ENCODE measurements at places on chromosomes 16 and 17.

DNA sequence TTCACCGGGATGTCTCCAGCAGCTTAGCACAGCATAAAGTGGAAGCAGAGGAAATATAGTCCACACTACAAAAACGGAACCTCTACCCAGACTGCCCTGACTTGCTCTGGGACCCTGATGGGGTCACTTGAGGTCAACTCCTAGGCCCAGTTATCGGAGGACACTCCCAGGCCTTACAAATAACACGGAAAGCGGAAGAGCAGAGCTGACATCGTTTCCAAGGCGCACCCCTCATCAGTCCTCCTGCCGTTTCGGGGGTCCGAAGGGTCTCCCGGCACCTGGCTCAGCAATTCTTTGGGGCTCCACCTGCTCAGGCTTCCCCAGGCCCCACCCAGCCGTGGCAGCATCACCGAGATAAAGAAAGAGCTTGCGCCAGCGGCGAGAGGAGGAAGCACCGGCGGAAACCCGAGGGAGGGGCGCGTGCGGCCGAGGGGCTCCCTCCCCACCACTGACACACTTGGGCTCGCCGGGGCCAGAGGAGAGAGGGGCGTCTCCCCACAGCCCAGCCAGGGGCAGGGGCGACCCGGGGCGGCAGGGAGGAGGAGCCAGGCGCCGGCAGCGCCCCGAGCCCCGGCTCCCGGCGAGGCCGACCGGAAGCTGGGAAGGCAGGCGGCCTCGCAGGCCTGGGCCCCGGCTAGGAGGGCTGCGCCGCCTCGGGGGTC lies 727 bp downstream of the CORO7 start:
- no peak for DNase-seq

DNA sequence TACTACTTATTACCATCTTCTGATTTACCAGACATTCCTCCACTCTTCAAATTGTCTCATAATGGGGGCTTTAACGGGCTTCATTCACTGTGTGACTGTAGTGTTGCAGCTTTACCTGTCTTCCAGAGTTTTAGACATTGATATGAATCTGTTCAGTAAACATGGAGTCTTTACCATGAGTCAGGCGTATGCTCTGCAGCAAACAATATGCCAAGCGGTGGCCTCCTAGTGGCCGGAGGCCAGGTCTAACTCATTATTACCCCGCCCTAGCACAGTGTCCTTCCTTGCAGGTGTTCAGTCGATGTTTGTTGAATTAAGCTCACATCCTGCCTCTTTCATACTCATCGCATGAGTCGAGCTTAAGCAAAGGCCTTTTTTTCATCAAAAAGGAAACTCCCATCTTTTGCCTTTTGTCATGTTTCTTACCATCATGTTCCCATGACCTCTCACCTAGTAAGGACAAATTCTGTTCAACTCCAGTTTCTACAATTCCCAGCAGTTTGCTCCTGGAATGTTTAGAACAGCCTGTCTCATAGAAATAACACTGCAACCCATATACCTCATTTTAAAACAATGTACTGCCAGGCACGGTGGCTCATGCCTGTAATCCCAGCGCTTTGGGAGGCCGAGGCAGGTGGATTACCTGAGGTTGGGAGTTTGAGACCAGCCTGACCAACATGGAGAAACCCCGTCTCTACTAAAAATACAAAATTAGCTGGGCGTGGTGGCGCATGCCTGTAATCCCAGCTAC lies 39.4 kb downstream of the TUBD1 start:
- no peak for DNase-seq

DNA sequence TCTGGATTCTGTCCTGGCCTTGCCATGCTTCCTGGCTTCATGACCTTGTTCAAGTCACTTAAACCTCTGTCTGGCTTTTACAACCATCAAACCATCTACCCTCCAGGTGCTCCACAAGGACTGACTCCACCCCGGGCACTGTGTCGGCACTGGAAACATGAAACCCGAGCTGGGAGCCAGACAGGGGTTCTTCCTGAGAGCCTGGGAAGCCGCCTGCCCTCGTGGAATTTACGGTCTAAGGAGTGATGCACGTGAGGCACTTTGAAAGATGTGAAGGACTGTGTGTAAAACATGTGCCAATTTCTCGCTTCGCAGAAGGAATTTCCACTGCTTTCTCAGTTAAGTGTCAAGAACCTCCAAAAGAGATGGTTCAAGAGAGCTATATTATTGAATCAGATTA lies 11.6 kb downstream of the CDK5R1 start:
- no peak for DNase-seq

DNA sequence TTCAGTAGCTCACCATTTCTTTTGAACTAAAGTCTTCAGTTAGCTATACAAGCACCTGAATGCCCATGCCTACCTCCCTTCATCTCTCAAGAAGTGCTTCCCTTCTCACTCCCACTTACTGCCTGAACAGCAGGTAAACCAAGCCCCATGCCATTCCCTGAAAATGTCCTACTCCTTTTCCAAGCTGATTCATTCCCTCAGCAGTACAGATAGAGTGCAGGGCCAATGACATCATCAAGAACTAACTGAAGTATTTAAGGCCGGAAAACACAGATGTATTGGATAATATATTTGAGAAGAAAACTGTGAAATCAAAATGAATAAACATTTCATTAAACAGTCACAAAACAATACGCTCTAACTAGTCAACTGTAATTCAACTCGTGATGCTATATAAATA lies 478.8 kb upstream of the CDH11 start:
- DNase-seq, result no peak

DNA sequence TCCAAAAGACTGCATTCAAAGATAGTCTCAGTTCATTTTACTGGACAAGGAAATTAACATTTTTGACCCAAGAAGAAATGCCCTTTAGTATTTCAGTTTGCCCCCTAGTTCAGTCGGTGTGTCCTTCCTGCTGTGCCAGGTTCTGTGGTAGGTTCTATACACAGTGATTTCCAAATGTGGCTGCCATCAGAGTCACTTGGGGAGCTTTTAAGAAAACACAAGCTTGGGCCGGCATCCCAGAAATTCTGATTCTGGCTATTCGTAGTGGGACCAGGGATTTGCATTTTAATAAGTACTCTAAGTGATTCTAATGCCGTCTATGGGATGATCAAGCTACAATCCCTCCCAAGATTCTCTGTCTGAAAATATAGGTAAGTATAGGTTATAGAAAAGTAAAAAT lies 10.2 kb downstream of the RSPRY1 start:
- no peak for DNase-seq

GRCh38 chr16:59573528-59574271 lies 839.6 kb upstream of the GOT2 start:
- no peak for DNase-seq

GRCh38 chr17:16442594-16443510 lies 27.5 kb downstream of the TRPV2 start:
- DNase-seq, result no peak

GRCh38 chr17:82808006-82808405 lies 31.8 kb downstream of the ZNF750 start:
- DNase-seq, result no peak

DNA sequence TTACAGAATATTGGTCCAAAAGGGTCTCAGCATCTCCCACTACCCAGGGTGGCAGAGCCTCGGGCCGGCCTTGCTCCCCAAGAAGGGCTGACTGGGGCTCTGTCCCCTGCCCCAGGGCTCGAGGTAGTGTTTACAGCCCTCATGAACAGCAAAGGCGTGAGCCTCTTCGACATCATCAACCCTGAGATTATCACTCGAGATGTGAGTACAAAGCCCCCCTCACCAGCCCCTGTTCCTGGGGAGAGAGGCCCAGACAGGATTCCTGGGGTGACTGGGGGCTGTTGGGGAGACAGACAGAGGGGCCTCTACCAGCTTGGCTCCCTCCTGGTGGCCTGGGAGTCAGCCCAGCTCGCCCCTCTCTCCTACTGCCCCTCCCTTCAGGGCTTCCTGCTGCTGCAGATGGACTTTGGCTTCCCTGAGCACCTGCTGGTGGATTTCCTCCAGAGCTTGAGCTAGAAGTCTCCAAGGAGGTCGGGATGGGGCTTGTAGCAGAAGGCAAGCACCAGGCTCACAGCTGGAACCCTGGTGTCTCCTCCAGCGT lies 6.1 kb upstream of the NLRC5 start:
- no peak for DNase-seq

- no peak for DNase-seq
Observed at GRCh38 chr16:49766225-49766624, 89.7 kb downstream of the ZNF423 start.

DNA sequence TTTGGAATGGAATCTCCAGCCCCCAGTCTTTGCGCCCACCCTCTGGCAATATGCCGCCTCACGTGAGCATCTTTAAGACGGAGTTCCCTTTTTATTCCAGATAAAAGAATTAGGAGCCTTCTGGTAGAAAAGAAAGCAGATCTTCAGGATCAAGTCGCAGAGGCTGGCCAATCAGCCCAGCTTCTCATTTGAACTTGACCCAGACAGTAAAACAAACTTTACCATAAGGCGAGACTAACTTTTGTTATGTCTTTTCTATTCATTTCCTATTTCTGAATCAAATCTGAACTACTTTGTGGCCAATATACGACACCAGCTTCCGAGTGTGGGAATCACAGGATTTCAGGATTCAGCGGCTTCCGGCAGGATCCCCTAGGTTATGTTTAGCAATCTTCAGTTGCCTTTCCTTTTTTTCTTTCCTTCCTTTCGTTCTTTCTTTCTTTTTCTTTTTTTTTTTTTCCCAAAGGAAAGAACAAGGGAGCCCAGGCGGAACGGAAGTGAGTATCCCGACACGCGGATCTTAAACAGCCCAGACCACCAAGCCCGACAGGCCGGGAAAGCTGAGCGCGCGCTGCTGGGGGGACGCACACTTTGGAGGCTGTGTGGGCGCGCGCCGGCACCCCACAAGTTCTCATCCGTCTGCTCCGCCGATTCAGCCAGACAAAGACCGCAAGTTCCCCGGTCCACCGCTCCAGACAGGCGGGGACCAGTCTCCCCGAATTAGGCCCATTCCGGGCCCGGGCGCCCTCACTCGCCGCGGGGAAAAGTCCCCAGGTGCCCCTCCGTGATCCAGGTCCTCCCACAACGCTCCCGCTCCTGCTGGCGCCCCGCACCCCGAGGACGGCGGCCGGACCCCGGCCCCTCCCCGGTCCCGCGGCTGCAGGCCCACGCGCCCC lies 633 bp downstream of the TBC1D16 start:
- DNase-seq, result no peak

DNA sequence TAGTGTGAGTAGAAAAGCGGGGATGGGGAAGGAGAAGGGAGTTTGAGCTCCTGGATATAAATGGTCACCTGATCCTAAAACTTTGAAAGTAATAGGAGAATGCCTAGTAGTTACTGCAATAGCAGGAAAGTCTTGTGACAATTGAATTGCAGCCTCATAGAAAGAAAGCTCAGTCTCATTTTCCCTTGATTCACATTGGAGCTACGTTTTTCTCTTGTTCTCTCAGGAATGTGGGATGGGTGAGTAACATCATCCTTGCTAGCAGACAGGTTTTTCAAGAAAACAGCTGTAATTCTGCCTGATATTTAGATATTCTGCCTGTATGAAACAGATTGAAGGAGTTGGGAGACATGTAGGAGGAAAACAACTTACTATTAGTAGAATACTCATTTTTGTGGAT lies 25.3 kb downstream of the SF3B3 start:
- DNase-seq, result no peak

GRCh38 chr16:54022362-54022761 lies 264.2 kb downstream of the IRX3 start:
- no peak for DNase-seq

DNA sequence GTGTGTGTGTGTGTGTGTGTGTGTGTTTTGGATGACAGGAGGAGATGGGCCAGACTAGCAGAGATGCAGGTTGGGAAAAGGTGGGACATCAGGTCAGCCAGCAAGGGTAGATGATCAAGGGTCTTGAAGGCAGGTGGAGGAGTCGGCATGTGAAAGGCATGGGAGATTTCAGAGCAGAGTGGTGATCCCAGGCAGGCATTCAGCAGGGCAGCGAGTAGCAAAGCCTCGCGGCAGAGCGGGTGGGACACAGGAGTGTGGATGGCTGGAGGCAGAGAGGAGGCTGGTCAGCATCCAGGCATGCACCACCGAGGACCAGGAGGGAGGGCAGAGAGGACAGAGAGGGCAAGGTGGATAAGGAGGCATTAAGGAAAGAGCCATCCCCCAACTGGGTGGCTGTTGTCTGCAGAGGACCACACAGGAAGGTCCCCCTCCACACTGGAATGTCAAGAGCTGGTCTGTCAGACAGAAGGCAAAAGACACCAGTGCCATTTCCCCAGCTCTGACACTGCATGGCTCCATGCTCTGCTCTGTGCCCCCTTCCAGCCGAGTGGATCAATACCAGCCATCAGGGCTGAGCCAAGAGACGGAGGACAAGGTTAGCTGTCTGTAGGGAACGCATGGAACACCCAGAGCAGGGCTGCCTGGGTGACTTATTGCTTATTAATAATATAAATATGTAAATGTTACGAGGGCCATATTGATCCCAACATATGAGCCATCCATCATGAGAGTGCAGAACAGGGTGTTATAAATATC lies 74.8 kb upstream of the RPL38 start:
- no peak for DNase-seq

DNA sequence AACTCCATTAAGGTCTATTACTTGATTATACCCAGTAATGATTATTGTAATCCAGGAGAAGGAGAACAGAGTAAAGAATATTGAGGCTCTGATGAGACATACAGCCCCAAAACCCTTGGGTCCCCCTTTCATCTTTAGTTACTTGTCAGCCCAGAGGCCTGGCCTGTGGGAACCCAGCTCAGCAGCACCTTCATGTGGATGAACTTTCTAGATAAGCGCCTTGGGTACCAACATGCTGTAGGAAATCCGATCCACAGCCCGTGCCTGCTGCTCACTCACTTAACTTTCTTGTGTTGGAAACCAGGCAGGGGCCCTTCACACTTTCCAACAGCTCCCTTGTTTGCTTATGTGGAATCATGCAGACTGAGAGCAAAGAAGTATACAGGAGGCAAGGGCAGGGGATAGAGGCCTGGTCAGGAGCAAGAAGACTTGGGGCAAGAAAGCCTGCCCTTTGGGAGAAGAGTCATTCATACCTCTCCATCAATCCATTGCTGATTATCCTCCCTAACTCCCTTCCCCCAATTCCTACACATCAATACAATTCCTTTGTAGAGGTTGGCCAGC lies 64.0 kb upstream of the SOX9 start:
- DNase-seq, result no peak
